ENCODE measurements at places on chromosomes 2 and 18. TPM values are rescaled to one million over a fixed set of nuclear protein-coding genes. Genes with fewer than 3 reads are reported as not detected.

The IL18R1 gene
- 0.17 TPM for total RNA-seq

The ASNSD1 gene
- 49.7 TPM for total RNA-seq

DNA sequence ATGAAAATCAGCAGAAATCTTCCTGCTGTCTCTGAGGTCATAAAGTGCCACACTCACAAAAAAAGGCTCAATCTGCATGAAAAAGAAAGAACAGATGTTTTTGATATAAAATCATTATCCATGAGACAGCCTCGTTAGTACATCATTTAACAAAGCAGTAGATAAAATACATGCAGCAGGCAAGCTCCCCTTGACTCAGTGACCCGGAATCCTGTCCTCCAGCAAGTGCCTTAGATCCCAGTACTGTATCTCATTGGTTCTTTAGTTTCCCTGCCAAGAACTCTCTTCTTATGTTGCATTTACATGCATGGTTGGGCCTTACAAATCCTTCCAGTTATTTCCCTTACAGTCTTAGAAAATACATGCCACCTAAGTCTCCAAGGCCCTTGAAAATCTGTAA lies 148.9 kb upstream of the CCDC195 start:
- H3K4me1 ChIP-seq, result no peaks in the 10 kb centered on the region
- no peaks in the 10 kb centered on the region for H3K36me3 ChIP-seq
- no peak overlapping the region for H3K4me3 ChIP-seq
- no peaks in the 10 kb centered on the region for H3K27me3 ChIP-seq
- no peak overlapping the region for H3K27ac ChIP-seq

DNA sequence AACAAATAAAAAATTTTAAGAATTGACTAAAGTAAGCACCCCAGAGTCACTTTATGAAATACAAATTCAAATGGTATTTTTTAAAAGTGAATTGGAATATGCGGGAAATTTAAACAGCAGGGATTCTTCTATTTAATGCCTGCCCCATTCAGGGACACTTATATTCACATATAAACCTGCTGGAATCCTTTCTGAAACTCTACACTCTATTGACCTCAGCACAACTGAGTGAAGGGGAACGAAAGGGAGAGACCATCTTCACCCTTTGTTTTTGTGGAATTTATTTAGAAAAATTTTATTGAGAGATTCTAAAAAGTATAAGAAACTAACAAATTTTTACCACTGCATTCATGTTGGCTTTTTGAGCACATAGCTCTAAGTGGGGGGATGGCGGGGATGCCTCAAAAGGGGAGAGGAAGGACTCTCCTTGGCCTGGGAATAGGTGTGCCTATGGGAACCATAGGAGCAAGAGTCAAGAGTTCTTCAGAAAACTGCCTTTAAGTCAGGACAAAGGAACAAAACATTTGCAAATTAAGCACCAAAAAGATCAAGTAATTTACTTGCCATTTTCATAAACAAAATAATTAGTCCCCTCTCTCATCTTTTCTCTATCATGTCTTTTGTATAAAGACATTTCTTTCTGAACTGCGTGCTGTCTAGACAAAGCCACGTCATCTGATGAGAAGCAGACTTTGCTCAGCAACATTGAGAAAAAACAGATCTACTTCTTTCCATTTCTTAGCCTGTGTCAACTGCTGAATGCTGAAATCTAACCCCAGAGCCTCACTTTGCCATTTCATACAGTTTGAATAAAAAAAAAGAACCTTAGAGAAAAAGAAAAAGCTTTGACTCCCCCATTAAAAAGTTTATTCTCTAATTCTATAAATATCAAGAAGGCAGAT lies 21.6 kb upstream of the FLACC1 start:
- no peaks in the 10 kb centered on the region for H3K27me3 ChIP-seq
- peaks cover 5% of the 10 kb centered on the region for H3K4me1 ChIP-seq
- H3K27ac ChIP-seq, result peak overlapping the region; percentile 4
- no peak overlapping the region for H3K4me3 ChIP-seq

DNA sequence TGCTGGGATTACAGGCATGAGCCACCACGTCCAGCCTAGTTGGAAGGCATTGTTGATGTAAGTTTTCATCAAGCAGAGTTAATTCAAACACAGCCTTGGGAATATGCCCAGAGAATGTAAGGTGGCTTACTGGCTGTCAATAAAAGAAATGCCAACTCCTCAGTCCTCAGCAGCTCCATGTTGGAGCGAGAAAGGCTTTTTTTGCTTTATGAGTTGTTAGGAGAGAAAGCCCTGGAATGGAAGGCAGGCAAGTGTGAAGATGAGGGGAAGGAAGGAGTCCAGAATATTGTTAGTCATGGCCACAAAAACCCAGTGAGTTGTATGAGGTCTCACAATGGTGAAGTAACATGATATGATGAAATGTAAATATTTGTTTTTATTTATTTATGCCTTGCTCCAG lies 57.1 kb downstream of the MAP4K4 start:
- DNase-seq, result no peak
- no peaks in the 10 kb centered on the region for H3K27me3 ChIP-seq
- H3K4me3 ChIP-seq, result no peak overlapping the region
- H3K36me3 ChIP-seq, result no peaks in the 10 kb centered on the region

GRCh38 chr18:59814891-59815290 lies 84.9 kb upstream of the PMAIP1 start:
- no peak overlapping the region for H3K4me3 ChIP-seq
- H3K36me3 ChIP-seq, result no peaks in the 10 kb centered on the region
- H3K4me1 ChIP-seq, result no peaks in the 10 kb centered on the region
- no peak overlapping the region for H3K27ac ChIP-seq

- H3K4me1 ChIP-seq, result peaks cover 13% of the 10 kb centered on the region
- no peak overlapping the region for H3K4me3 ChIP-seq
- H3K36me3 ChIP-seq, result peaks cover 64% of the 10 kb centered on the region
- H3K27me3 ChIP-seq, result no peaks in the 10 kb centered on the region
- DNase-seq, result no peak
Measured at GRCh38 chr2:85545780-85546240, 6.8 kb downstream of the MAT2A start.

Measured in GM23338 (cell line).